Tibial artery (tissue), 4 donors: ENCODE measurements at places on chromosomes 1 and 21.

DNA sequence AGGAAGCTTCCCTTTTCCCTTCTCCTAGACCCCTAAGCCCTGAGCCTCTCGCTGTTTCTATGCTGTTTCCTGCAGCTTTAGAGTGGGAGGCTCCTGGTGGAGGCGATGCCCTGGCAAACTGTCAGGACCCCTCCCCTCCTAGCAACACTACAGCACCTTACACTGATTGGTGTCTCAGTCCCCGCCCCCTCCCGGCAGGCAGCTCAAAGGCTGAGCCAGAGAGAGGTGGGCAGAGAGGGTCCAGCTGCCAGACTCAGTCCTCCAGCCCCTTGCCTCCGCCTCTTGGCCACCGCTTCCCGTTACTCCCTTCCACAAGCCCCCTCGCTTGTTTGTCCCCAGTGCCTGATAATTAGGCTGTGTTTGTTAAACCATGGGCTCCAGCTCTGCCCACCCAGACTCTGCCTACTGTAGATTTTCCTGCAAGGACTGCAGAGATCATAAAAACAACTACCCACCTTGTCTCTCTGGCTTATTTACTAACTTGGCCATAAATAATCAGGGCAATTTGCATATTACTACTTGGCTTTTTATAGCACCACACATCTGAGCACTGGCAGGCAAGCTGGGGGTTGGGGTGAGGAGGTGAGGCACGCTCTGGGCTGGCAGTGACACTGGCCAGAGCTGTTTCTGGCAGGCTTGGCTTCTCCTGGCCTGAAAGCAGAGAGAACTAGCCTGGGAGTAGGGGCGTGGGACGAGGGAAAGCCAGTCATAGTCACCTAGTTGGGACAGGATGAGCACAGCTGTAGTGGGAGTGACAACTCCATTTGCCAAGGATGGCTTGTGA lies 107.5 kb downstream of the CSMD2 start:
- DNase-seq, result no peak

- peak; percentile 100 for DNase-seq
Observed at GRCh38 chr1:151281969-151282882, at the start of gene ZNF687. TSS of gene ZNF687 (plus strand) at chr1:151282299. CDS start at chr1:151286292, 3,993 bp downstream.

GRCh38 chr1:222588135-222588534 lies 1.6 kb downstream of the TAF1A start:
- DNase-seq, result no peak

- DNase-seq, result no peak
Observed at GRCh38 chr1:69283516-69283915, 284.2 kb upstream of the LRRC7 start.

- DNase-seq, result no peak
Observed at GRCh38 chr21:28393279-28393678, 599.4 kb downstream of the LTN1 start.

DNA sequence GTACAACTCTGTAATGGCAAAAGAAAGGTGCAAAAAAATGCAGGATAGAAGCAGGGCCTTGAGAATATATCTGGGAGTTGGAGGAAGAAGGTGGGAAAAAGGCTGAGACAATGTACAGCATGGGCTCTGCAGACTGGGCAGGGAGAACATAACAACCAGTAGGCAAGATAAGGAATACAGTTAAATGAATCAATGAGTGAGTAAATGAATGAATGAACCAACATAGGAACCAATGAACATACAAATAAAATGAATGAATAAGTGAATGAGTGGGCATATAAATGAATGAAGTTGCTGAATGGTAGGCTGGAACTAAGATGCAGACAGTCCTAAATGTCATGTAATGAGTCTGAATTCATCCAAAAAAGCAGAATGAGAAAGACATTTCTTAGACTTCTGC lies 370.6 kb downstream of the SMYD3 start:
- no peak for DNase-seq

DNA sequence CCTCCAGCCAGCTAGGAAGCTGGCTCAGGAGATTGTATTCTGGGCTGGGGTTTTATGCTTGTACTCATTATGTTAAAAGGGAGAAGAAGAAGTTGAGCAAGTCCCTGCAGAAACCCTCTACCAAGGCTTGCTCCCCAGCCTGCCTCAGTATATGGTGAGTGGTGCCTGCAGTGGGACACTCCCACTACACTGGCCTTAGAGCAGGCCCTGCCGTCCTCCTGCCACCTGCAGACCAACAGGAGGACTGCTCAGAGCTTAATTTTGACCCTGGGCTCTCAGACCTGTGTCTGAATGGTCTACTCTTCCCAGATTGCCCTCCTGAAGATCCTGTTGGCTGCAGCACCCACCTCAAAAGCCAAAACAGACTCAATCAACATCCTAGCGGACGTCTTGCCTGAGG lies 13.0 kb downstream of the STRIP1 start:
- no peak for DNase-seq

- no peak for DNase-seq
Observed at GRCh38 chr1:58574816-58575215, 2.2 kb downstream of the TACSTD2 start.

DNA sequence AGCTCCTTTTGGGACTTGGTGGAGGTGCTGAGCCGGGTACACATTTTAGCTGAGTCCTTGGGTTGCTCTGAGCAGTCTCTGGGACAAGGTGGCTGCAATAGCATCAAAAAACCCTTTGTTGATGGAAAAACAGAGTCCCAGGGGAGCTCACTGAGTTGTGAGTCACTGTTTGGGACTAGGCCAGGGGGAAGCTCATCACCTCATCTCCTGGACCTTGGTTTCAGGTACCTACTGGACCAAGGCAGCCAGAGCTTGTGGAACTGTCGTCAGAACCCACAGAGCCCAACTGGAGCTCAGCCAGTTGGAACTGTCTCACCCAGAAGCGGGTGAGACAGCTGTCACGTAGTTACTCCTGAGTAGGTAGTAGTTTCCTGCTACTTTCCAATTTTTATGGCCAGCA lies 146.7 kb downstream of the HLX start:
- no peak for DNase-seq

GRCh38 chr1:220754212-220754917 lies 6.2 kb downstream of the MTARC2 start:
- no peak for DNase-seq

GRCh38 chr1:167689567-167689920 lies 32.2 kb upstream of the MPZL1 start:
- DNase-seq, result no peak

DNA sequence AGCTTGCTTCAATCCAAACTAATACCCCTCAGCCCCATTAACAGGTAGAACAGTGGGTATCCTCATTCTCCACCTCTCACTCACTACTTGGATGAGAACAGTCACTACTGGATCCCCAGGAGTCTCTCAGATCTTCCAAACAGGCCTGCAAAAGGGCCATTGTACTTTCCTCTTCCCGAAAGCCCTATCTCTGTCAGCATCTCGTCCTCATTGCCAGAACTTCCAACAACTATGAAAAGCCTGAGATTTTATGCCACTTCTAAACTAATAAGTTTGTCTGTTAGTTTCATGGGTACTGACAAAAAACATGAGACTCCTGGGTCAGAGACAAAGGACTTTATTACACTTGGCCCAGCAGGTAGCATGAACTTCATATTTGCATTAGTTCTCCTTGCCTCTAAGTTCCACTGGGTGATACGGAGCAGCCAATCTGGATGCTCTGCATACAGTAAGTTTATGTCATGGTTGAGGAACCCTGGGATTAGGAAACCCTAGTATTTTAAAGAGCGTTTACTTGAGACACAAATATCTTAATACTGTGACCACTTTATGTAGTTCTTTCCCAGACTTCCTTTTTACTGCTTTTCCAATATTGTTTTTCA lies 38.1 kb downstream of the VANGL2 start:
- no peak for DNase-seq

GRCh38 chr1:25447547-25447946 lies 16.9 kb downstream of the MACO1 start:
- DNase-seq, result no peak

DNA sequence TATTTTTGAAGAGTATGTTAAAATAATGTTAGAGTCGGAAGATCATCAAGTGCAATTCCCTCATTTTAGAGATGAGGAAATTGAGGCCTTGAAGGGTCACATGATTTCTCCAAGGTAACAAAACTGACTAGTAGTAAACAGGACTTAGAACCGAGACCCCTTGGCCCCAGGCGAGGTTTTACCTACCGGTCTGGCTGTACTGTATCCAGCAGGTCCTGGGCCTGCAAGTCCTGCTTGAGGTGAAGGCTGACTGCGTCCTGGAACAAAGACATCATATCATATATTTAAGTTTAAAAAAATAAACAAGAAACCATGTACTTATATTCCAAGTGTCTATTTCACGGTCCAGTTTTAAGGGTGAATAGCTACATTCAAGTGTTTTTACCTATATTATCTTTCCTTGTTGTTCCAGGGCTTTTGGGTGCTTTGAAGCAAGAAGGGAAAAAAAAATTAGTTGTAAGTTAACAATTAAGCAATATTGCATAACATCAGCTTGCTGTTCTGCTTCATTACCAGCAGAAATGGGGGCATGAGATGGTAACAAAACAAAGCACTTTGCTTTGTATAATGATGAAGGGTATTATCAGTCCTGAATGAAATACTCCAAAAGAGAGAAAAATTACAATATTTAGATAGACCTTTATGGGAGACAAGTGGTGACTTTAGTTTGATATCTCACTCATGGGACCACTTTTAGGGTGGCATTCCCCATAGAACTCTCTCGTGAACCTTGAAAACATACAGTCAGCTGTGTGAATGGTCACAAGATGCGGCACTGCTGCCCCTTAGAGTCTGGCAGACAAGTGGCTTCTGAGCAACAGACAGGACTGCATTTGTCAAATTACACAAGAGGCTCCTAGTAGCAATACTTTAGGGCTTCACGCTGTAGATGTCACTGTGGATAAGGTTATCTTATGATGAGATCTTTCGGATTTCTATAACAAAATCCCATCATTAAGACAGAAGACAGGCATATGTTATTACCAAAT lies 29.8 kb upstream of the CFAP298 start:
- DNase-seq, result no peak
